ENCODE measurements at places on chromosomes 5 and 9.

DNA sequence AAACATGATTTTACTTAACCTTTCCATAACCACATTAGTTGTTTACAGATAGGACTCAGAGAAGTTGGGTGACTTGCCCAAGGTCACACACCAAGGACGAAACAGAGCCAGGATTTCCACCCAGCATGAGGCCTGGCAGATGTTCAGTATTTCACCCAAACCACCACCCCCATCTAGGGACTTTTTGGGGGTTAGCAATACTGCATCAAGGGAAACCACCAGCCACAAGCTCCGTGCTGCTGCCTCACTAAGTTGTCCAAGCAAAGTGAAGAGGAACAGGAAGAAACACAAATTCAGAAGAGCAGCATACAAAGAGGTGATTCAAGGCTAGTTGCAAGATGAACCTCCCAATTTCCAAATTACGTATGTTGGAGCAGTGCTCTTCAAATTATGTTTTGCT is 219.6 kb upstream of the RORB start:
- DNase-seq: no peak

DNA sequence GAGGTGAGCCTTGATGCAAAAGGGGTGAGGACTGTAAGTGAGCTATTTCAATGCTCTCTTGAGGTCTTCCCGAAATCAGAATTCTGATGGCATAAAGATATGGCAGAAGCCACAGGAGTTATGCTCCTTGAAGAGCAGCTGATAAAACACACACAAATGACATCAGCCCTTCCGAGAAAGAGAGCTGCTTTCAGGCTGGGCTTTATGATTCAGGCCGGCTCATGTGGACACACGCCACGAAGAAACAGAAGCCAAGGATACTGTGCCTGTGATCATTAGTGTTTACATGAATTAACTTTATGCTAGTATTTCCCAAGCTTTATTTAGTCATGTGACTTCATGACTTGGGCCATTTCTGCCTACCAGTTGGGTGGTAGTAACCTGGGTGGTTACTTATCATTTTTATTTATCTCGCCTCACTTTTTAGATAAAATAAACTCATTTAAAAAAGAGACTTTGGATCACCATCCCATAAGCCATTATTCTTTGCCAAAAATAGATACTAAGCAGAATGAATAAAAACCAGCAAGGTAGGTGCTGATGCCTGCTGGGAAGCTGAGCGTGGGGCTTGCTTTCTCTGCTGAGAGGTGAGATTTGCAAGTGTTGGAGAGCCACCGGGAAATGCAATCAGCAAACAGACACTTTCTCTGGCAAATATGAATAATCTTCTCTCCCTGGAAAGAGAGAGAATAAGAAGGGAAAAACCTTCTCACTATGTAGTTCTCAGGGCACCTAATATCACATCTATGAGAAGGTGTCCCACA is 73.0 kb upstream of the SLC25A51 start:
- no peak for DNase-seq

DNA sequence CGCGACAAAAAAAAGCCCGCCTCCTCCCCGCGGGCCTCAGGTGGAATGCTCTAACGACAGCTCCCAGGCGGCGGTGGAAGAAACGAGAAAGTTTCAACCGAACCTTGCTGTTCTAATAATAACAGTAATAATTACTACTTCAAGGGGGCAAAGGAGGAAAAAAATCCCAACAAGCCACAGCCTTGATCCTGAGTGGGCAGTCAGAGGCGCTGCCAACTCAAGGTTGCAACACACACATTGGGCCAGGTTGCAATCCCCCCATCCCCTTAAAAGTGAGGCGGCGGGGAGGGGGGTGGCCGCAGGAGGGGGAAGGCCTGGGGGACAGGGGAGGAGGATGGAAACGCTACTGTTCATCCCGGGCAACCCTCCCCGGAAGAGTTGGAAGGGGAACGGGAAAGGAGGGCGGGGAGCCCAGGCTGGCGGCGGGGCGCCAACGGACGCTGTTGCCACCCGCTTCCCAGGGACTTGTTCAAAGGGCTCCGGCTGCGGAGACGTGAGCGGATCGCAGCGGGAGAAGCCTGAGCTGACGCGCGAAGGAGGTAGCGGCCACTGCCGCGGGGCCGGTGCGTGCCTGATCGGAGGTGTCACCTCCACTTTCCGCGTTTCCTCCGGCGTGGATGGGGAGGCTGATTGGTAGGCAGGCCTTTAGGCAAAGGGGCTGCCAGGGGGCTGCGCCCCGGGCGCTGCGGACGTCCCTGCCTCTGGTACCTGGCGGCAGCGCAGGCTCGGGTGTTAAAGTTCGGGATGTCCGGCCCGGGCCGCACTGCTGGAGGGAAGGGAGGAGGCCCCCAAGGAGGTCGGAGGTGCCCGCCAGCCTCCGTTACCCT is 647 bp downstream of the SMARCA2 start:
- DNase-seq: peak; percentile 57

GRCh38 chr5:136484808-136485325 is 119.5 kb upstream of the TRPC7 start:
- no peak for DNase-seq

- no peak for DNase-seq
These were observed 519 bp downstream of the EXOC3 start for GRCh38 chr5:443239-444151.

- DNase-seq: no peak
These were observed 2348.7 kb upstream of the ACO1 start for GRCh38 chr9:30035761-30036160.

GRCh38 chr9:99762470-99762869 is 59.2 kb upstream of the NR4A3 start:
- no peak for DNase-seq

- no peak for DNase-seq
These were observed 164.5 kb downstream of the COL23A1 start for GRCh38 chr5:178425621-178426068.
